Left cardiac atrium (tissue), 4 donors: ENCODE measurements at places on chromosomes 1 and 21. TPM values are rescaled to one million over a fixed set of nuclear protein-coding genes. Genes with fewer than 3 reads are reported as not detected.

GRCh38 chr1:156746406-156746727 is 5.1 kb downstream of the HDGF start:
- DNase-seq = no peak

GRCh38 chr1:17207966-17208418 is 3.1 kb downstream of the PADI1 start:
- DNase-seq = no peak

Gene VPS45
- total RNA-seq = 40.2 TPM

DNA sequence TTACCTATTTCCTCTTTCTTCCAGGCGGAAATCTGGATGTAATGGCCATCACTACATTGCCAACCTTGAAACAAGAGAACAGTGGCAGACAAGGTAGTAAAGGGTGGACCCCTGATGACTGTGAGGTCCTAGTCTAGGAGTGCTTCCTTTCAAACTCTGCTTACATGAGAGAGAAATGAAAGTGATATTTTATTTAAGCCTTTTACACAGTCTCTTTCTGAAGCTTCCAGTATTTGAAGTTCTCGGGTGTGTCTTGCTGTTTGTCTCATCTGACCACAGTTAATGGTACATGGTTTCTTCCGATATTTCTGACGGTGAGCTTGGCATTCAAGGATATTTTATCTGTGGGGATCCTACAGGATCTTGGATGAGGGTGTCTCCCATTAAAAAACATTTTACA is 215.2 kb downstream of the SLC45A1 start:
- no peak for DNase-seq

DNA sequence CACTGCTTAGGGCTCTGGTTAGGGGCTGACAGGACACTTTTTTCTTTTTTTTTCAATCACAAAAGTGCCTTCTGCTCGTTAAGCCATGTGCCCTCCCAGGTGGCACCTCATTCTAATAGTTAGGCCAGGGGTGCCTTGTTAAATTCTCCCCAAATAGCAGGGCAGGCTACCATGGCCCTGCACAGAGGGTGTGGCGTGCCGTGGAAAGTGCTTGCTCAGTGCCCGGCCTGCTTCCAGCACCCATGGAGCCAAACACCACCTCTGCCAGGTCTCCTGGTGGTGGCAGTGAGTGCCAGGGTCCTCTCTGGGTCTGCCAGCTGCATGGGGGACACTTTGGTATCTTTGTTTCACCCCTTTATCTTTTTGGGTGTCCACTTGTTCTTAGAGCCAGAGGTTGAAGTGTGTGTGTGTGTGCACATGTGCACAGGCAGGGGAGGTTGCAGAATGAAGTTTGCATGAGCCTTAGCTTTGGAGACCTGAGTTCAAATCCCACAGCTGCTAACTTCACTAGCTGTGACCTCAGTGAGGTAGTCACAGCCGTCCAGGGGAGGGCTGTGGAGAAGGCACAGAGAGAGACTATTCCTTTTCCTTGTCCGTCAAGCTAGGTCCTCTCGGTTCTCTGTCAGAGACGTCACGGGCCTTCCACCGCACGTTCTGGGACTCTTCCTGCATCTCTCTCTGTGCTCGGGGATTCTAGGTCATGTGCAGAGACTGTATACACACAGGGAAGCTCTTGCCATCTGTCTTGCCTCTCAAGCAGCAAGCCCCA is 39.9 kb upstream of the CSF3R start:
- DNase-seq = no peak

DNA sequence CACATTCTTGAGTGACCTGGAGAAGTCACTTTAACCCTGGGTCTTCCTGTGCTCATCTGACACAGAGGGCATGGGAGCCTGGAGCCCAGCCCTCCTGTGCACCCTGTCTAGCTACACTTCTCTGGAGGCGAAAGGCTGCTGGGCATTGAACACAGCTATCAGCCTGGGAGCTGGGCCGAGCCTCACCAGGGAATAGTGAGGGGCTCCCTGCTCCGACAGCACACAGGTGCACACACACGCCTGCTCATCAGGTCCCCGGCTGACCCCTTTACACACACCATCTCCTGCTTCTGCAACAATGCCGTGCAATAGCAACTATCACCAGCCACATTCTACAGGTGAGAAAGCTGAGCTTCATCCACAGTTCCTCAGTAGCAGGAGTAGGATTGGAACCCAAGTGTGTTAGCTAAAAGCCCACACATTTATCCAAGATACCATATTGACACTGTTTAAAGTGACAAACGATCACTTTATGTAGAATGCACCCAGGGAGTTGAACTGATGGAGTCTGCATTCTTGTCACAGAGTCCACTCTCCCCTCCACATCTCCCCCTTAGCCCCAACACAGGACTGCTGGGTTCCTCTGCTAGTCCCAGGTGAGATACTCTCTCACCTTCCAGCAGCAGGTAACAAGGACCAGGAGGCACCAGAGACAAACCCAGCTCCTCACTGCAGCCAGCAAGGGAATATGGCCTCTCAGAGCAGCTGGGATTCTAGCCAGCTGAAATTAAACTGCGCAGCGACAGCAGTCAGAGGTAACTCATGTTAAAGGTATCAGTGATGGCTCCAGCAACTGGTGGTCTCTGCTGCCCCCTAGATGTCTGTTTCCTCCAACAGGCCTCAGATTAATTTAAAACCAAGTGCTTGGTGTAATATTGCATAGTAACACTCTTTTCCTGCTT is 18.3 kb upstream of the CAPN8 start:
- peak; percentile 50 for DNase-seq
